ENCODE measurements at places on chromosomes 7 and 10. TPM values are rescaled to one million over a fixed set of nuclear protein-coding genes. Genes with fewer than 3 reads are reported as not detected.

NOD1 gene
- 17.1 TPM for polyA plus RNA-seq

HOXA7 gene
- 0.84 TPM for polyA plus RNA-seq

FKBP6 gene
- polyA plus RNA-seq: 0.13 TPM

TMEM178B gene
- polyA plus RNA-seq: 1.4 TPM

Data from muscle of back (tissue), 13 donors.